ENCODE measurements at places on chromosomes 13 and 19.

- no peak for DNase-seq
Measured at GRCh38 chr13:75425216-75426009, 56.6 kb downstream of the TBC1D4 start.

- no peak for DNase-seq
Measured at GRCh38 chr19:20307127-20307526, 140.1 kb downstream of the ZNF486 start.

DNA sequence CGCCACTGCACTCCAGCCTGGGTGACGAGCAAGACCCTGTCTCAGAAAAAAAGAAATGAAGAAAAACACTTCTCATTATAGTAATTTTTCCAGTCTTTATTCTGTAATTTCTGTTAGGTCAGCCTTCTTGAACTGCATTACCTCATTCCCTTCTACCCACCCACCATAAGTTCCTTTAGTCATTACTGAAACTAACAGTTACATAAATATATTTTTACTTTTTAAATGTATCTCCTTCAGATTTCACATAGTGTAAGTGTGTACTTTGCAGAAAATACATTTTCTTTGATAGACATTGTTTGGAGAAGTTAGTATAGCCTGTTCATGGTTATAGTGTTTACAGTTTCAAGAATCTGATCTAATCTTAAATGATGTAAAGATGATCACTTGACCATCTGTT lies 31.7 kb upstream of the KCTD4 start:
- no peak for DNase-seq

DNA sequence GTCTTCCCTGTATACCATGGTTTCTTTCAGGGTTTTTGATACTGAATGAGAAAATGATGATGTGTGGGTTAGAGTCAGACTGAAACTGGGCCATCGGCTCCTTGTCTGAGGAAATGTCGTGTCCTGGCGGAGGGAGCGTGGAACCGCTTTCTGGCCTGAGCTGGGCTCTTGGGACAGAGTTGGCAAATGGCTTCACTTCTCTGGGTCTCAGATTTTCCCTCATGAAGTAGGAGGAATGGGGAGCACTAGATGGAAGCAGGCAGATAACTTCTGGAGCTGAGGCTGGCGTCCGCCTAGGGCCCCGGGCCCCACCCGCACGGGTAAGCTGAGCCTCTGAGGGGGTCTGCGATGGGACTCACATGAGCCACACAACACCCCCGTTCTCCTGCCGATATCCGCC lies 133.3 kb upstream of the WASF3 start:
- no peak for DNase-seq

- no peak for DNase-seq
Measured at GRCh38 chr13:27497563-27498230, 47.3 kb upstream of the MTIF3 start.

DNA sequence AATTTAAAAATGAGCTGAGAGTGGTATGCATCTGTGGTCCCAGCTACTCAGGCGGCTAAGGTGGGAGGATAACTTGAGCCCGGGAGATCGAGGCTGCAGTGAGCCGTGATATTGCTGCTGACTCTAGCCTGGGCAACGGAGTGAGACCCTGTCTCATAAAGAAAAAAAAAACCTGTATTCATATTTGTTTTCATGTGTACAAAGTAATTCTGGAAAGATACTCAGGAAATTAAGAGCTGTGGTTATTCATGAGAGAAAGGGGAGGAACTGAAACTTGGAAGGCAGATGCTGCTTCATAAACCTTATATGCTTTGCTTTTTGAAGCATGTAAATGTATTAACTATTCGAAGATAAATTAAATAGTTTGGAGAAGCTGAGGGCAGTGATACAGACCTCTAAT lies 8.8 kb upstream of the RLN3 start:
- DNase-seq = no peak

GRCh38 chr13:98972059-98972458 lies 5.8 kb downstream of the DOCK9 start:
- DNase-seq = no peak

DNA sequence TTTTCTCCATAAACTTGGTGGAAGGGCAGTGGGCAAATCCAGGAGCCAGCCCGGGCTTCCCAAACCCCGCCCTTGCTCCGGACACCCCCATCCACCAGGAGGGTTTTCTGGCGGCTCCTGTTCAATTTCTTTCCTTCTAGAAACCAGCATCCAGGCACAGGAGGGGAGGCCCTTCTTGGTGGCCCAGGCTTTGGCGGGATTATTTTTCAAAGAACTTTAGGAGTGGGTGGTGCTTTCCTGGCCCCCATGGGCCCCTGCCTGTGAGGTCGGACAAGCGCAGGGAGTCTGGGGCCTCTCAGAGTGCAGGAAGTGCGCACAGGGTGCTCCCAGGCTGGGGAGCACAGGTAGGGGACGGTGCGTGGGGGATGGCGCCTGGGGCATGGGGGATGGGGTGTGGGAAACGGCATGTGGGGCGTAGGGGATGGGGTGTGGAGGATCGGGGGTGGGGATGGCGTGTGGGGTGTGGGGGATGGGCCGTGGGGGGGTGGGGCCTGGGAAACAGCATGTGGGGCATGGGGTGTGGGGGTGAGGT lies 396 bp downstream of the F7 start:
- DNase-seq = no peak

- no peak for DNase-seq
Measured at GRCh38 chr13:34941436-34941834, 635 bp upstream of the NBEA start.

GRCh38 chr13:90498096-90498495 lies 849.4 kb upstream of the MIR17HG start:
- DNase-seq = no peak

DNA sequence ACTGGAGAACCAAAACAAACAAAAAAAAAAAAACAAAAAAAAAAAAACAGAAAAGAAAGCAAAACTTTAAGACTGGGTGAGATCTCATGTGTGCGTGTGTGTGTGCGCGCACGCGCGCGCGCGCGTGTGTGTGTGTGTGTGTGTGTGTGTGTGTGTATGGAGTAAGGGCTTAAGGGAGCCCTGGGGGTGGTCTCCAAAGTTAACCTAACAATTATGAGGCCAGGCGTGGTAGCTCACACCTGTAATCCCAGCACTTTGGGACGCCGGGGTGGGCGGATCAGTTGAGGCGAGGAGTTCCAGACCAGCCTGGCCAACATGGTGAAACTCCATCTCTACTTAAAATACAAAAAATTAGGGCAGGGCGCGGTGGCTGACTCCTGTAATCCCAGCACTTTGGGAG lies 46.7 kb downstream of the CYP4F22 start:
- DNase-seq = no peak

GRCh38 chr19:40348961-40349507 lies 539 bp downstream of the PLD3 start:
- DNase-seq = peak; percentile 59

DNA sequence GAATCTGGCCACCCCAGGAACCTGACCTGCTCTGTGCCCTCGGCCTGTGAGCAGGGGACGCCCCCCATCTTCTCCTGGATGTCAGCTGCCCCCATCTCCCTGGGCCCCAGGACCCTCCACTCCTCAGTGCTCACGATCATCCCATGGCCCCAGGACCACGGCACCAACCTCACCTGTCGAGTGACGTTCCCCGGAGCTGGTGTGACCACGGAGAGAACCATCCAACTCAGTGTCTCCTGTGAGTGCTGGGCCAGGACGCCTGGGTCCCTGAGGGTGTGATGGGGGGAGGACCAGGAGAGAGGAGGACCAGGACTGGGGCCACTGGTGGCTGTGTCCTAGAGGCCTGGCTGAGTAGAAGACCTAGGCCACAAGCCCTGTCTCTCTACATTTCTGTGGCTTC lies 13.0 kb upstream of the CD33 start:
- no peak for DNase-seq

GRCh38 chr19:29293292-29293691 lies 80.3 kb upstream of the UQCRFS1 start:
- DNase-seq = no peak

DNA sequence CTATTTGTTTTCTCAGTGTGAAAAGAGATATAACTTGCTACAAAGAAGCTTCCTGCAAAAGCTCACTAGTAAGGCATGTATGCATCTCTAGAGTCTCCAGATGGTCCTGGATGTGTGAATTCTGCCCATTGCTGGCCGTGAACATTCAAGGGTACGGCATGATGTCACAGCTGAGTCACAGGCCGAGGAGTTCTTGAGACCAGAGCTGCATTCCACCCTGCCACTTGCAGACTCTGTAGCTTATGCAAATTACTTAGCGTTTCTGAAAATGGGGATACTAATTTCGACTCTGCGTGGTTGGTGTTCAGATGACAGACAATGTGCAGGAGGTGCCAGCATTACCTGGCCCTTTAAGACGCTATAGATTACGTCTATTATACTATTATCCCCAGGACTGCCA lies 470.7 kb downstream of the ZNF536 start:
- no peak for DNase-seq

DNA sequence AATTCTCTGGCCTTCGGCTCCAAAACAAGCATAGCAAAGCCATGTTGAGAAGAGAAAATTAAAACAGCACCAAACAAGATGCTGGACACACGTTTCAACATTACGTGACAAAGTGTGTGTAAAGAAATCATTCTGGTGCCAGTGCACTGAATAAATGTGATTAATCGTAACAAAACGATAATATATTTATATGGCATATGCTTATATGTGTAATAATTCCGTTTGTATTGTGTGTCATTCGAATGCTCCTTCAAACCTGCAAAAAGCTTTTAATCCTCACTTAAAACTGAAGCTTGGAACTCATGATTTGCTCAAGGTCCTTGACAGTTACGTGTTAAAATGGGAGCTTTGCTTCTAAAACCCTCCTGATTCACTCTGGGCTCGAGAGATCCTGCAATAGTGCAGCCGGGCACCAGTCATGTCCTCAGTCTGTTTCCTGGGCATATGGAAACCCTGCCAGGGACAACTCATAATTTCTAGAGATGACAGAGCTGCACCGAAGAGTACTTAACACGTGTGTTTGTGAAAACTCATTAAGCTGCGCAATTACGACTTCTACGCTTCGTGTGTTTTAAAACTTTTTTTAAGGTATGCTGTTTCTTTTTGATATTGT lies 731 bp upstream of the AKAP8L start:
- DNase-seq = no peak

GRCh38 chr13:96851856-96852445 lies 142.3 kb downstream of the OXGR1 start:
- no peak for DNase-seq

- DNase-seq = no peak
Measured at GRCh38 chr13:104461049-104461448, 1394.8 kb upstream of the SLC10A2 start.

DNA sequence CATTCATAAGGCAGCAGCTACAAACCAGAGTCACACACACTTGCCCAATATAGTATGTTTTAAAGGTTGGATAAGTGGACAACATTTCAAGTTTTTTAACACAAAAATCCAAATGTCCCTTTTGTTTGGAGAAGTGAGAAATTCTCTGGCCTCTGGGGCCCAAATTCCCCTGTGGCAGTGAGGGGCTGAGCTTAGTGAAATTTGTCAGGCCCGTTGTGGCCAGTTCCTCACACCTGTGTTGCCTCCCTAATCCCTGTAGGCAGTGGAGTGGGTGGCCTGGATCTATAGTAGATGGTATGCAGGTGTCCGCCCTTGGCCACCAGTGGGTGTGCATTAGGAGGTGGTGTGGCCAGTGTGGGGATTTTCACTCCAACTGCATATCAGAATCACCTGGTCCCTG lies 6.7 kb downstream of the WDR62 start:
- DNase-seq = no peak

- DNase-seq = no peak
Measured at GRCh38 chr13:95642028-95642621, 2.4 kb downstream of the DZIP1 start.

GRCh38 chr19:289651-290371 lies 1.4 kb downstream of the PLPP2 start:
- DNase-seq = no peak

DNA sequence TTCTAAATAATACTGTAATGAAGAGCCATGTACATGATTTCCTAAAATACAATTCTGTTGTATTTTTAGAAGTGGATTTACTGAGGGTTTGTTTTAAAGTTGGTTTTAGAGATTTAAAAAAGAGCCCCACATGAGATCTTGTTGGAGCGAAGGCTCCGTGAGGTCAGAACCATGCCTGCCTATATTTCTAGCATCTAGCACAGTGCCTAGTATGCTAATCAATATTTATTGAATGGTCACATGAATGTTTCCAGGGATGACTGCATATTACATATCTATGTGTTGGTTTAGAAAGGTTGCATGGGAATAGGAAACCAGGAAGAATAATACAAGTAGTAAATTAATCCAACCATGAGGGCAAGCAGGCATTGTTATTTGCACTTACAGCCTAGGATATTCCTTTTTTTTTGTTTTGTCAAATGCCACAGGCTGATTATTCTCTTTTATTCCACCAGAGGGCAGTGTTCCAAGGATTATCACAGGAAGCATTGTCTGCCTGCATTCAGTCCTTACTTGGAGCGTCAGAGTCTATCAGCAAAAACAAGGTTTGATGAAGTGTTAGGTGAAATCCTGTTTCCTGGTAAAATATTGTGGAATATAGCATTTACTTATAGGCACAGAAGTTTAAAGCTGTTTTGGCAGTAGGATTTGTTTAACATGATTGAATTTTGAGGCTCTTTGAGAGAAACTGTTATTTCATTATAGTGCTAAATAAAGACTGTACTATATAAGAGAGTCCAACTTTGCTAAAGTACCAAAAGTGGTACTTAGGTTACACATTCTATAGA lies 46.8 kb downstream of the COG3 start:
- peak; percentile 65 for DNase-seq

GRCh38 chr13:23870356-23871140 lies 18.7 kb downstream of the MIPEP start:
- DNase-seq = no peak

DNA sequence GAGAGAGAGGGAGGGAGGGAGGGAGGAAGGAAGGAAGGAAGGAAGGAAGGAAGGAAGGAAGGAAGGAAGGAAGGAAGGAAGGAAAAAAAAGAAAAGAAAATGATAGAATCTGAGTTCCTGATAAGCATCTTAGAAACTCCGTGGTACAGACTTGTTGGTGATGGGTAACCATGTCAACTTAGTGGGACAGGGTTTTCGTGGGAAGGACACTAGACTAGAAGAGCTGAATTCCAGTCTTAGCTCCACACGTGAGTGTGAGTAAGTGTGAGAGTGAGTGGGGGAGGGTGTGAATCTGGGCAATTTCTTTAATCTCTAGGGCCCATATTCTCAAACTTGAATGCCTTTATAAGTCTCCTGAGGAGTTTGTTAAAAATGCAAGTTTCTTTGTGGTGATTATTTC lies 35.0 kb downstream of the PABPC3 start:
- DNase-seq = no peak

GRCh38 chr13:76489274-76489673 lies 396.9 kb downstream of the KCTD12 start:
- DNase-seq = no peak

DNA sequence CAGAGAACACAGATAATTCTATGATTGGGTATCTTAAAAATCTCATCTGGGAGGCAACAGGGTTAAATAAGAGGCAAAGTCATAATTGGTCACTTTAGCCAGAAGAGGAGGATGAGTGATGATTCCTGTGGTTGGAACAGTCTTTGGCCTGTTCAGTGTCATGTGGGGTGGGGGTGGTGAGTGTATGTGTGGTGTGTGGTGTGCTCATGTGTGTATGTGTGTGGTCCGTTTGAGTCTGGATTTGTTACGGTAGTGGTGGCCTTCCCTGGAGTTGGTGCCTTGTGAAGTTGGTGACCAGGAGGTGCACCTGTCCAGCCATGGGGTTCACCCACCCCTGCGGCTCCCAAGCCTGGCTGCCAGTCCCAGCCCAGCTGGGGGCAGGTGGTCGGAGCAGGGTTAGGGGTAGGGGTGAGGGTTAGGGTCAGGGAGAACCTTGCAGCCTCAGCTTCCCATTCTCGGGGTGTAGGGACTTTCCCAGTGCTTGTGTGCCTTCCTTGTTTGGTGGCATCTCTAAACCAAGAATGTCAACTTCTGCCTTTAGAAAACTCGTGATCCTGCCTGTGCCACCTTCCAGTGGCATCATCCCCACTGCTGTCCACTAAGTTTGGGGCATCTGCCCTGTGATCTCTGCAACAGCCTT lies 97.5 kb downstream of the RAB20 start:
- DNase-seq = no peak
